Calu3 (cell line): ENCODE measurements at places on chromosomes 6 and 20. TPM values are rescaled to one million over a fixed set of nuclear protein-coding genes. Genes with fewer than 3 reads are reported as not detected.
A peak's percentile ranks its signal among the peaks of the same experiment; 100 is the strongest.

DNA sequence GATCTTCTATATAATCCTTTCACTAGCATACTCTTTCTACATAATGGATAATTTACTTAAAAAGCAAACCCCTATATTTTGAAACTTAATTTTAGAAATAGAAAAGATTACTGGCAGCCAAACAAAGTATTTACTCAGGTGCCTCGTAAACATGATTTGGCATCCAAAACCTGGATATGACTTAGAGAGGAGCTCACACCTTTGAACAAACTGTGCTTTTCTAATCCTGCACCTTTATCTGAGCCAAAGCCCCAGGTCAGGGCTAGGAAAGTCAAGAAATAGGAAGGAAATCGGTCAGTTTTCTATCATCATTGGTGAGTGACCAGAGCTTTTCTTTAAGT lies 170.9 kb downstream of the PHF3 start:
- no peak for DNase-seq
- peak overlapping the region; percentile 25 for H3K27ac ChIP-seq
- H3K4me1 ChIP-seq = peaks cover 31% of the 10 kb centered on the region
- H3K27me3 ChIP-seq = no peaks in the 10 kb centered on the region

DNA sequence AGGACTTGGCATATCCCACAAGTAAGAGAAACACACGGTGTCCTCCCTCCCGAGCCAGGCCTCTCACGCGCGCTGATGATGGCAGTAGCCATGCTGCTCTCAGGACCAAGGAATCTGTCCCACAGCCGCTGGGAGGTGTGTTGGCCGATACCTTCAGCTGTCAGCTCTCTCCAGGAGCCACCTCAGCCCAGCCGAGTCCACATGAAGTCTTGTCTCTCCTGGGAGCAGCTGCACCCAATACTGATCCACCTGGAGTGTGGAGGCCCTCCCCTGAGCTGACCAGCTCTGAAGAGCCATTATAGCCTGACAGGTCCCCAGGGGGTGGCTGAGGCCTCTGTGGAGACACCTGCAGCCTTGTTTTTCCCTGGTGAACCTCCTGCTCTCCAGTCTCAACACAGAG lies 23.8 kb upstream of the NXT1 start:
- no peak overlapping the region for H3K4me3 ChIP-seq
- no peak overlapping the region for H3K27ac ChIP-seq
- DNase-seq = no peak
- no peaks in the 10 kb centered on the region for H3K4me1 ChIP-seq
- peaks cover 12% of the 10 kb centered on the region for H3K27me3 ChIP-seq

DNA sequence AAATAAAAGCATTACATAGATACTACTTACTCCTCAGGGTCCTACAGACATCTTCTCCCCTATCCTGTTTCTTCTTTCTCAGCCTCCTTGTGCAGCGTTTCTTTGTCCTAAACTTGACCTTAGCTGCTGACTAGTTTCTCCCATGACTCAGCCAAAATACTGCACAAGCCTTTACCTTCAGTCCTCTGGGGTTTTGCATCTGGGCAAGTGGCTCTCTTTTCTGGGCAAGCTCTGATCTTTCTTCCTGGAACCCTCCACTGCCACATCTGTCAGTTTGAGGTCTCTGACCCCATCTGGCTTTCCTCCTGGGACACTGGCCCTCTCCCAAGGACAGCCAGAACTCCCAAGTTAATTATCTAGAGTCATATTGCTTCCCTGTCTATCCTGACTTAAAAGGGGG lies 838.4 kb downstream of the DHX35 start:
- no peak for DNase-seq
- H3K36me3 ChIP-seq = no peaks in the 10 kb centered on the region
- H3K4me1 ChIP-seq = no peaks in the 10 kb centered on the region
- H3K27me3 ChIP-seq = no peaks in the 10 kb centered on the region
- no peak overlapping the region for H3K4me3 ChIP-seq

GRCh38 chr6:75101896-75102295 lies 104.0 kb downstream of the COL12A1 start:
- H3K27ac ChIP-seq = no peak overlapping the region
- no peaks in the 10 kb centered on the region for H3K36me3 ChIP-seq
- no peak overlapping the region for H3K4me3 ChIP-seq
- no peak for DNase-seq
- no peaks in the 10 kb centered on the region for H3K27me3 ChIP-seq

- no peak overlapping the region for H3K4me3 ChIP-seq
- H3K27me3 ChIP-seq = no peaks in the 10 kb centered on the region
- no peak for DNase-seq
- H3K27ac ChIP-seq = no peak overlapping the region
- H3K4me1 ChIP-seq = no peaks in the 10 kb centered on the region
These were observed 37.4 kb upstream of the E2F3 start for GRCh38 chr6:20364327-20364726.

EEF1A2 gene
- total RNA-seq = 359 and 393 TPM in 2 replicates

- no peak for DNase-seq
- no peaks in the 10 kb centered on the region for H3K36me3 ChIP-seq
- no peak overlapping the region for H3K4me3 ChIP-seq
- H3K27ac ChIP-seq = no peak overlapping the region
- H3K27me3 ChIP-seq = no peaks in the 10 kb centered on the region
These were observed 64.7 kb downstream of the AK9 start for GRCh38 chr6:109626311-109626710.

- peaks cover 7% of the 10 kb centered on the region for H3K4me1 ChIP-seq
- H3K27ac ChIP-seq = no peak overlapping the region
- DNase-seq = no peak
- H3K27me3 ChIP-seq = no peaks in the 10 kb centered on the region
- H3K36me3 ChIP-seq = no peaks in the 10 kb centered on the region
These were observed 19.5 kb downstream of the SYTL3 start for GRCh38 chr6:158669145-158670035.

DNA sequence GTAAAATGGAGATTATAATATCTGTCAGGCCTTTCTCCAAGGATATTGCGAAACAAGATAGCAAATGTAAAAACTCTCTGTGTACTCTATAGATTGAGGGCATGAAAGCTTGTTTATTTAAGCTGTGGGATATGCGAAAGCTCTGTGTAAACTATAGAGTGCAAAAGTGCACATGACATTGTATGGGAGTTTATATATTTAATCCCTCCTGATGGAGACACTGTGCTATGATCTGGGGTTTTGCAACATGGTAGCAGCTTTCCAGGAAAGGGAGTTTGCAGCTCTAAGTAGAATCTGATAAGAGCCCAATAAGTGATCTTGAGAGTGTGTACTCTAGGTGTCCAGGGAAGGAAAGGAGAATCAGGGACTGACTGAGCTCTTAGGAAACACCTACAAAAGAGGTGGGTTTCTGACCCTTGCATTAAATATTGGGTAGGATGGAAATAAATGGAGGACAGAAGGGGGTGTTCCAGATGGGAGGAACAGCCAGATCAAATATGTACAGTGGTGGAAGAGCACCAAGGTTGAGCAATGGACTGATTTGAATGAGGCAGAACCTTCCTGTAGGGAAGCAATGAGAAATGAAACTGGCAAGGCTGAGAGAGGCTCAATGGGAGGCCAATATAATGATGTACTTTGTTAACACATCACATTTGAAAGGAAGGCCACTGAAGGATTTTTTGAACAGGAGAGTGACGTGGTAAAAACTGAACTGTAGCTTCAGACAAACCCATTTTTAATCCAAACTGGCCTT lies 450.1 kb downstream of the GJA1 start:
- peaks cover 6% of the 10 kb centered on the region for H3K36me3 ChIP-seq
- no peak for DNase-seq
- H3K27me3 ChIP-seq = no peaks in the 10 kb centered on the region
- no peak overlapping the region for H3K27ac ChIP-seq
- no peak overlapping the region for H3K4me3 ChIP-seq

DNA sequence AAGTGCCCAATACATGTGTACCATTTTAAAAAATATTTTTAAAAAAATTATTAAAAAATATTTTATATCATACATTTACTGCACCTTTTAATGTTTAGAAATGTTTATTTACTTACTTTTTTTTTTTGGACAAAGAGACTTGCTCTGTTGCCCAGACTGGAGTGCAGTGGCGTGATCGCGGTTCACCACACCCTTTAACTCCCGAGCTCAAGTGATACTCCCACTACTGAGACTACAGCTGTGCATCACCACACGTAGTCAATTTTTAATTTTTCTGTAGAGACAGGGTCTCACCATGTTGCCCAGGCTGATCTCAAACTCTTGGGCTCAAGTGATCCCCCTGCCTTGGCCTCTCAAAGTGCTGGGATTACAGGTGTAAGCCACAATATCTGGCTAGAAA lies 9.2 kb upstream of the SIRPG start:
- no peaks in the 10 kb centered on the region for H3K27me3 ChIP-seq
- DNase-seq = no peak
- H3K36me3 ChIP-seq = no peaks in the 10 kb centered on the region
- H3K4me1 ChIP-seq = peaks cover 9% of the 10 kb centered on the region
- H3K4me3 ChIP-seq = no peak overlapping the region

- no peak for DNase-seq
- peaks cover 9% of the 10 kb centered on the region for H3K36me3 ChIP-seq
- H3K27ac ChIP-seq = no peak overlapping the region
- H3K4me1 ChIP-seq = peaks cover 79% of the 10 kb centered on the region
- H3K27me3 ChIP-seq = no peaks in the 10 kb centered on the region
These were observed 11.3 kb downstream of the CARMIL1 start for GRCh38 chr6:25290306-25291060.

EXOC2 gene
- 13.2 TPM in 2 replicates for total RNA-seq

PHACTR2 gene
- 19.5 and 20.7 TPM in 2 replicates for total RNA-seq

GRCh38 chr20:24425523-24426135 lies 43.8 kb upstream of the SYNDIG1 start:
- no peaks in the 10 kb centered on the region for H3K36me3 ChIP-seq
- no peak overlapping the region for H3K27ac ChIP-seq
- H3K4me3 ChIP-seq = no peak overlapping the region
- DNase-seq = no peak
- H3K4me1 ChIP-seq = no peaks in the 10 kb centered on the region

GRCh38 chr6:17490724-17491123 lies 97.3 kb downstream of the CAP2 start:
- H3K27ac ChIP-seq = no peak overlapping the region
- no peaks in the 10 kb centered on the region for H3K27me3 ChIP-seq
- DNase-seq = no peak
- no peak overlapping the region for H3K4me3 ChIP-seq
- peaks cover 10% of the 10 kb centered on the region for H3K36me3 ChIP-seq
- H3K4me1 ChIP-seq = no peaks in the 10 kb centered on the region

ADGRB3 gene
- 0.09 and 0.44 TPM in 2 replicates for total RNA-seq

GRCh38 chr6:169589293-169589692 lies 112.5 kb downstream of the WDR27 start:
- no peaks in the 10 kb centered on the region for H3K36me3 ChIP-seq
- DNase-seq = peak; percentile 9
- H3K27me3 ChIP-seq = no peaks in the 10 kb centered on the region

DNA sequence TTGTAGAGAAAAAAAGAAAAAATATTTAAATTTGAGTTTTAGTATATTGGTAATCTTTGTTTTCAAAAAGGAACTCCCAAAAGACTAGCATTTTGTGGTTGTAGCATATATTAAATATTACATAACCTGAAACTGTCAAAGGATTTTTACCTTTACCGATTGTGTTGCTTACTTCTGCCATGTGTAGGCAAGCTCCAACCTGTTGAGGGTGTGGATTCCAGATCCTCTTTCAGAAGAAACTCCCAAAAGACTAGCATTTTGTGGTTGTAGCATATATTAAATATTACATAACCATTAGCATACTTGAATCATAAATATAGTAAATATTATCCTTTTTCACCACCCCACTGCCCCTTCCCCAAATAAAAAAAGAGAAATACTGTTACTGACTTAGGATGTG lies 3.2 kb downstream of the DSE start:
- no peaks in the 10 kb centered on the region for H3K27me3 ChIP-seq
- peaks cover 22% of the 10 kb centered on the region for H3K36me3 ChIP-seq
- no peak overlapping the region for H3K4me3 ChIP-seq
- H3K27ac ChIP-seq = no peak overlapping the region

DNA sequence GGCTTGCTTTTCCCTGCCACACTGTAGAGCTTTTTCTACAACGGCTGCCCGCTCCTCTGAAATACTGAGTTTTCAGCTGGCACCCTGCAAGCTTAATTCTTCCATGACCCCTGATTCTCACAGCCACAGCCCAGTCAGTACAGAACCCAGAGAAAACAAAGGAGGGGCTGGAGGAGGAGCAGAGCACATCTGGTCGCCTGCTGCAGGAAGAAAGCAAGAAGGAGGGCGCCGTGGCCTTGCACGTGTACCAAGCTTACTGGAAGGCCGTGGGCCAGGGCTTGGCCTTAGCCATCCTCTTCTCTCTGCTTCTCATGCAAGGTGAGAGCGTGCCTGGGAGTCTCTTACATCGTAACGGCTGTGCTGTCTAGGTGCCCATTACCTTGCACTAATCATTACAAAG lies 11.3 kb downstream of the DLK2 start:
- no peaks in the 10 kb centered on the region for H3K4me1 ChIP-seq
- no peaks in the 10 kb centered on the region for H3K27me3 ChIP-seq
- H3K4me3 ChIP-seq = no peak overlapping the region
- H3K27ac ChIP-seq = no peak overlapping the region
- no peak for DNase-seq
- peaks cover 42% of the 10 kb centered on the region for H3K36me3 ChIP-seq

ELOVL4 gene
- total RNA-seq = 1.6 and 2.1 TPM in 2 replicates

IMPG1 gene
- not detected in 2 replicates for total RNA-seq

GRCh38 chr20:13492001-13492481 lies 146.7 kb downstream of the TASP1 start:
- DNase-seq = peak; percentile 18
- H3K4me1 ChIP-seq = no peaks in the 10 kb centered on the region
- H3K27ac ChIP-seq = no peak overlapping the region
- no peaks in the 10 kb centered on the region for H3K27me3 ChIP-seq
- H3K4me3 ChIP-seq = no peak overlapping the region

DNA sequence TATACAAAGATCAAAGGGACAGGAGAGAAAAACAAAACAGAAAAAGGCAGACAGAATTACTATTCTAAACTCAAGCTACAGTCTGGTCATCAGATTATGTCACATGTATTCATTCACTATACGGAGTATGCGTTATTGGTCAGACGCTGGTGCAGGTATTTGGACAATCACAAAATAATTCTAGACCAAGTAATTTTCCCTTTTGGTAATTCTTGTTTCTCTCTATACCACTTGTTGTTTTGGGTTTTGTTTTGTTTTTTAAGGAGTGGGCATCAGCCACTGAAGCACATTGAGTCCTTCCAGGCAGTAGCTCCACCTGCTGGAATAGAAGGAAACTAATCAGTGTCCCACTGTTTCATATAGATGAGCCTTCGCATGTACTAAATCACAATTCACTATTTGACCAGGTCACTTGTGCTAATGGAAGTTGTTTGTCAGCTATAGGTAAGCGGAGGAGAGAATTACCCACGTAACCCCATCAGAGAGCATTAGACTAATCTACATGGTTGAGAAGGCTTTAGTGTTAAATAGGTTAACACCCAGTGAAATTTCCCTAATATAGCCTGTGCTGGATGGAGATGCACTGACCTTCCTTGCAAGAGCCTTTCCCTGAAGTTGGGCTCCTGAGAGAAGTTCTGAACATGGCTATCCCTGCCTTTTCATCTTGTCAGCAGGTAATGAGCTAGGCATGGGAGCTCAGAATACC lies 77.9 kb downstream of the TNFAIP3 start:
- no peak for DNase-seq
- H3K4me3 ChIP-seq = no peak overlapping the region
- no peak overlapping the region for H3K27ac ChIP-seq
- H3K36me3 ChIP-seq = no peaks in the 10 kb centered on the region
- H3K27me3 ChIP-seq = no peaks in the 10 kb centered on the region
- no peaks in the 10 kb centered on the region for H3K4me1 ChIP-seq

- no peaks in the 10 kb centered on the region for H3K27me3 ChIP-seq
- no peak overlapping the region for H3K27ac ChIP-seq
- H3K4me3 ChIP-seq = no peak overlapping the region
- DNase-seq = no peak
- peaks cover 4% of the 10 kb centered on the region for H3K36me3 ChIP-seq
These were observed 4.5 kb downstream of the IYD start for GRCh38 chr6:150373260-150373701.

- H3K27me3 ChIP-seq = no peaks in the 10 kb centered on the region
- peaks cover 4% of the 10 kb centered on the region for H3K36me3 ChIP-seq
- DNase-seq = no peak
- H3K4me1 ChIP-seq = peaks cover 16% of the 10 kb centered on the region
These were observed 64.3 kb upstream of the TMEM30A start for GRCh38 chr6:75348882-75349261.
